Stimulated activated CD4-positive, alpha-beta T cell treated with anti-CD3 and anti-CD28 coated beads, Interleukin-2, amount 100 ng/mL, for 24 hours (primary cell): ENCODE measurements at places on chromosomes 2 and 18.

DNA sequence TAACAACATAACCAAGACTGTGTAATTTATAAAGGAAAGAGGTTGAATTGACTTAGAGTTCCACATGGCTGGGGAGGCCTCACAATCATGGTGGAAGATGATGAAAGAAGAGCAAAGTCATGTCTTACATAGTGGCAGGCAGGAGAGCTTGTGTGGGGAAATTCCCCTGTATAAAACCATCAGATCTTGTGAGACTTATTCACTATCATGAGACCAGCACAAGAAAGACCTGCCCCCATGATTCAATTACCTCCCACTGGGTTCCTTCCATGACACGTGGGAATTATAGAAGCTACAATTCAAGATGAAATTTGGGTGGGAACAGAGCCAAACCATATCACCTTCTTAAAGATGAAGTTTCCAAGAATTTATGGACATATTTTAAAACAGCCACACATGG lies 2.5 kb upstream of the IL36RN start:
- no peak for DNase-seq

DNA sequence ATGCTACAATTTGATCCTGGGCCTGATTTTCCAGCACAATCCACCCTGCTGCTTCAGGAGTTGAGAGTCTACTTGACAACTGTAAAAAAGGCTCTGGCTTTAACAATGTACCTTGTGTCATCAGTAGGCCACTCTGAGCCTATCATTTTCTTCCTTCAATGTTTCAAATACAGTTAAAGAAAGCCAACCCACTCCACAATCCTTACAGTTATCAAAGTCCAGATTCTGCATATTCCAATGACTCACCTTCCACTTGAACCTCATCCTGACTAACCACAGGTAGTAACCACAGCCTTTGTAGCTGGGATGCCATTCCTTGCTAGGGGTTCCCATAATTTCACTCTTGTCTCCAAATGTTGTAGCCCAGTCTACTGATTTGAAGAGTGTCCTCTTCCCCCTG lies 35.5 kb upstream of the AQP4 start:
- no peak for DNase-seq

DNA sequence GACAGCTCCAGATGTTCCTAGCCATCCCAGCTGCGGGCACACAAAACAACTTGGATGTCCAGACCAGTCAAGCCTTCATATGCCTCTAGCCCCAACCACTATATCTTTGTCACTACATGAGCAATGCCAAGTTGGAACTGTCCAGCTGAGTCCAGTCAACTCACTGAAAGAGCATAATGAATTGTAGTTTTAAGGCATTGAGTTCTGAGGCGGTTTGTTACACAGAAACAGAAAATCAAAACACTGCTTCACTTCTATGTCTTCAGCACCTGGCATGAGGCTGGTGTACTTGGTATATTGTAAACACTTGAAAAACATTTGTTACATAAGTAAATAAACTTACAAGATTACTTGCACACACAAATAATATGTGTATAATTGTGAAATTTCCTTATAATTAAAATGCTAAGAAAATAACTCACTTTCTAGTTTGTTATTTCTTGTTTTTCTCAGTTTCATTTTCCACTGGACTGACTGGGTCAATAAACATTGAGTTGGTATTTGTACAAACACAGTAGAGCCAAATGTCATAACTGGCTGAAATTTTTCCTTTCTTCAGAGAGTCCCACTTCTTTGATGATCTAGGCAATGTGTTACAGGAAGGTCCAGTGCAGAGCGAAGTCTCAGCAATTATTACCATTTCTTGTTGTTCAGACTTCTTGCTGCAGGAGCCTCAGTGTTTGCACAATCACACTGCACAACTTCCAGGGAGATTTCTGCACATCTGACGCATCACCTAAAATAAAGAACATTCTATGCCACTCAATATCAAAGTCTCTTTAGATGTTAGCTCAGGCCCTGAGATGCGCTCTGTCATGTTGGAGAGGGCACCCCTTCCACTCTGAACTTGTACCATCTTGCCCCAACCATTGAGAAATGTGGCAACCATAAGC lies 38.2 kb upstream of the DPP4 start:
- no peak for DNase-seq

- DNase-seq: no peak
Measured at GRCh38 chr2:132448771-132449170, 32.2 kb downstream of the GPR39 start.

DNA sequence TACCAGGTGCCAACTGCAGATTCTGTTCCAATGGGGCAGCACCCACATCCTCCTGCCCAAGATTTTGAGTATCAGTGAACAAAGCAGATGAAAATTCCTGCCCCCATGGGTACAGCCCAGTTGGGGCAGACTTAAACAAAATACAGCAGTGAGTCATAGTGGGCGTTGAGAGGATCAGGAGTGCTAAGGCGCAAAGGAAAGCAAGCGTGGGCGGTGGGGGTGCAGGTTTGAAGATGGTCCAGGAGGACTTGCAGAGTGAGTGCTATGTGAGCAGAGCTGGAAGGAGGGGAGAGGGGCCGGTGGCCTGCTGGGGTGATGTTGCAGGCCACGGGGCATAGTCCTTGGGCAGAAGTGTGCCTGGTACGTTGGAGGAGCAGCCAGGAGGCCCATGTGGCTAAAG lies 24.7 kb downstream of the STEAP3 start:
- no peak for DNase-seq

DNA sequence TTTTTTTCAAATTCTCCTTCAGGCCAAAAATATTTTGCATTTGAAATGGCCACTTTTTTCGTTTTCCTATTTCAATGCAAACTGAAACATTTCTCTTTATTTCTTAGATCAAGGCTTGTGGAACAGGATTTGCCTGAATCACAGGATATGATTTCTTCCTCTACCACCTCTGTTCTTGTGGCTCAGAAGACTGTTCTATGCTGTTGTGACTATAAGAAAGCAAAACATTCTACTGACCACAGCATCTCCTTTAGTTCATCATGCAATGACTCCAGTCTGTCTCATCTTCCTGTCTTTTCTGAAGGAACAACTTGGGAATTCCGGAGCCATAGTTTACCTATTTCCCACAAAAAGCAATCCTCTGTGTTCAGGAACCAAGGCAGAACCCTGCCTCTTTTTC lies 16.2 kb upstream of the ZNF512 start:
- no peak for DNase-seq

DNA sequence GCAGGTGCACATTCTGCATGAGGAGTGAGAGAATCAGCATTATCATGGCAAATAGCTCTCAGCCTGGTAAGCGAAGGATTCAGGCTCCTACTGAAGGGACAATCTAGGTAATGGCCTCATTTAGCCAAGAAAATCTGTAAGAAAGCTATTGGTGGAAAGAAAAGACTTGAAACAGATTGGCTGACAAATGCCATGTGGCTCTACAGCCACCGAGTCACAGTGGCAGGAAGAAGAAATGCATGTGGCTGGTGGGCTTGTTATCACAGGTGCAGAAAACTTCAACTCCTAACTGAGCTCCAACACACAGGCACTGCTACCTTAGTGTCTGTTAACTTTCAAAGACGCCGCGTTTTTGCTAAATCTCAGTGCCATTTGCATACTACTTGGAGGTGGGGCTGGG lies 60.6 kb upstream of the REV1 start:
- DNase-seq: no peak

DNA sequence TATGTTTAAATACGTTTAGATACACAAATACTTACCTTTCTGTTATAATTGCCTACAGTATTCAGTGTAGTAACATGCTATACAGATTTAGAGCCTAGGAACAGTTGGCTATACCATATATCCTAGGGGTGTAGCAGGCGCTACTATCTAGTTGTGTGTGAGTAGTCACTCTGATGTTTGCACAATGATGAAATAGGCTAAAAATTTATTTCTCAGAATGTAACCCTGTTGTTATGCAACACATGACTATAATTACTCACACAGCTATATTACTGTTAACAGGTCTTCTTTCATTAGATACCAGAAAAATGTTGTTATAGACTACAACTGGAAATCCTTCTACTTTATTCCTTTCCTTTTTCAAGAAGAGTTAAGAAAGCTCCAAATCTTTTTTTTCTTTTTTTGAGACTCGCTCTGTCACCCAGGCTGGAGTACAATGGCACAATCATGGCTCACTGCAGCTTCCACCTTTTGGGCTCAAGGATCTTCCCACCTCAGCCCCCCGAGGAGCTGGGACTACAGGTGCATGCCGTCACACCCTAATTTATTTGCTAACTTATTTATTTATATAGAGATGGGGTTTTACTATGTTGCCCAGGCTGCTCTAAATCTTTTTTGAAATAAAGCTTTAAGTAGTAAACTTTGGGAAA lies 48.5 kb downstream of the C2orf74 start:
- no peak for DNase-seq

- DNase-seq: no peak
Measured at GRCh38 chr2:152046940-152047339, 51.9 kb downstream of the CACNB4 start.

- no peak for DNase-seq
Measured at GRCh38 chr2:195251214-195251613, 405.8 kb upstream of the SLC39A10 start.

- no peak for DNase-seq
Measured at GRCh38 chr2:205640716-205641115, 41.6 kb upstream of the NRP2 start.

DNA sequence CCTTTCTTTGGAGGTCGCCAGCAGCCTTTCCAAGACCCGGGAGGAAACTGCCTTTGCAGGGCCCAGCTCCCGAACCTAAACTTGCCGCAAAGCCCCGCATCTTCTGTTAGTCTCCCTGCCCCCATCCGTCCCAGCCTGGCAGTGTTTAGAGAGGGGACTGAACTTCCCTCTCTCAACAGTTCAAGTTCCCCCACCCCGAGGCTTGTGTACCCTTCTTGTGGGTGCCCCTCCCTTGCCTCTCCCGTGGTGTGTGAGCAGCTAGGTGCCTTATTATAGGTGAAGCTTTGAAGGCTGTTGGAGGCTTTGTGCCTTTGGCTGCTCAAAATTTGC lies 1.4 kb downstream of the LBH start:
- no peak for DNase-seq

GRCh38 chr2:120461092-120461491 lies 115.2 kb downstream of the INHBB start:
- DNase-seq: no peak

DNA sequence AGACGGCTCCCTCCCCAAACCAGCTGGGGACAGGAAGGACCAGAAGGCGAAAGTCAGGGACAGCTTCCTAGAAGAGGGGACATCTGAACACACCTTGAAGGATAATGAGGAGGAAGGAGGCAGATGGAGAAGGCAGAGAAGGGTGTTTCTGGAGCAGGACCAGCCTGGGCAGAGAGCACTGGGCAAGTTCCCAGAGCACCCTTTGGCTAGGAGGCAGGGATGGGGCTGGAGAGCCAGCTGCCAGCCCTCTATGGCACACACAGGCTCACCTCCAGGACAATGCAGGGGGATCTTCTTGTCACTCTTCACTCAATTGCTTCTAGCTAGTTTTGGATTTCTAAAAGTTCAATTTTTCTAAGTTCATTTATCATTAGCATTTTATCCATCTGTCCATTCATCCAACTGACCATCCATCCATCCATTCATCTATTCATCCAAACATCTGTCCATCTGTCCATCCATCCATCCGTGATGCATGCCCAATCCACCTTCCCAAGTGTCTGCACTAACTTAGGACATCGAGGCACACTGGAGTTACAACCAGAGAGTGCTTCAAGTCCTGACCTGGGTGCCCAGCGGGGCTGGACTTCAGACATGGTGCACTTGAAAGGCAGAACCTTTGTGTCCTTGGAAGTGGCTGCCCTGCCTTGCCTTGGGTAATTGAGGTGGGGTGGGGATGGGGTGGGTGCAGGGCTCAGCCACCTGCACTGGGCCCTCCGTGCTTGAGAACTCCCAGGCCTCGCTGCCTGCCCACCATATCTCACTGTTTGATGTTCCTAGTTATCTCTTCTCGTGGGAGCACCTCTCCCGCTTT lies 42.5 kb downstream of the INHBB start:
- DNase-seq: no peak

DNA sequence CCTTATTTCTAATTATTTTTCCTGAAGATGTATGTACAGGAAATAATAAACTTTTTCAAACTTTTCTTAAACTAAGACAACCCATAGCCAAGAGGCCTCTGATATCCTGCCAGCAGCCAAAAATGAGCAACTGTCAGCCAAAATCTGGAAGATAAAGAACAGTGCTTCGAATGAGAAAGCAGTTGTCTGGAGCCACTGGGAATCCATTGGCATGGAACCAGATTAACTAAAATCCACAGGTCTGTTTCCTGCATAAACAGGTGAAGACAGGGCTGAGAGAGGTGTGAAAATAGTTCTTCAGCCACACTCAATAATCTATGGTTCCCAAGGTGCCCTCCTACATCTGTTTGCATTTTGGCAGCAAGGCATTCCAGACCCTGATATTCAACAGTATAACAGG lies 1076.7 kb upstream of the PIK3C3 start:
- no peak for DNase-seq

GRCh38 chr2:30888852-30889409 lies 81.7 kb upstream of the CAPN13 start:
- no peak for DNase-seq

GRCh38 chr2:26359886-26360473 lies 13.4 kb upstream of the ADGRF3 start:
- DNase-seq: no peak

GRCh38 chr2:108922141-108922915 lies 66.7 kb downstream of the EDAR start:
- no peak for DNase-seq

- no peak for DNase-seq
Measured at GRCh38 chr2:77520641-77521547, 1.3 kb downstream of the LRRTM4 start.
